Brain (organoid and tissue), 16 donors: ENCODE measurements at places on chromosomes 12 and 14. TPM values are rescaled to one million over a fixed set of nuclear protein-coding genes. Genes with fewer than 3 reads are reported as not detected.

NFKBIA gene
- polyA plus RNA-seq, result 50.4 TPM

SLC25A47 gene
- polyA plus RNA-seq, result 0.27 TPM

CD163L1 gene
- 2.3 TPM for polyA plus RNA-seq

STYK1 gene
- polyA plus RNA-seq, result 0.17 TPM

DNA sequence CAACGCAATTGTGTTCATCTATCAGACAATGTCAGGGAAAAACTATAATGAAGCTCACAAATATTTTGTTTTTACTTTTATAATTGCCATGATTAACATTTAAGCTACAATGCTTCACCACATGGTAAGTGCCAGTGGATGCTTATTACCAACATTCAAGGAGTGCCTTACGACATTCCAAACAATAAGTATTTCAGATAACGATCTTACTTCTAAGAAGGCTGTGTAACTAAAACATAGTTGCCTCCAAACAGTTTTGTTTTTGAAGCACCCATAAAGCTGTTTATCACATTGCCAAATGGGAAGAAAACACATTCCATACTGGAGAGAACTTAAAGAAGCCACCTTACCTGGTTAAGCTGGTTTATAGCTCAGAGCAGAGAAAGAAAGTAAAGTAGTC lies 78.8 kb downstream of the RPS6KA5 start:
- no peak for DNase-seq

DNA sequence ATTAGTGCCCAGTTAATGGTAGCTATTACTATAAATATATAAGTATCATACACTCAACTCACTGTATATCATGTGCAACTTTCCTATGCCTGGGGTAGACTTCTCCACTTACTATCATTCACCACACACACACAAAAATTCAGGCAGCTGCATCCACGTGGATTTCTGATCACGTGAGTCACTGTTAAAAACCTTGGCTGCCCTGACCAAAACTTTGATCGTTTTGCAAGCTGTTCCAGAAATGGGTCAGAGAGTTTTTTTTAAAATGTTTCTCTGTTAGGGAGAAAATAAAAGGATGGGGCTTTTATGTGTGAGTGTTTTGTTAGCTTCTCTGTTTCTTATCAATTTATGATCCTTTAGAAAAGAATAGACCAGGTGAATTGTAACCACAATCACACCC lies 198.2 kb upstream of the CNOT2 start:
- DNase-seq, result no peak

GRCh38 chr12:117026343-117026742 lies 72.9 kb downstream of the TESC start:
- no peak for DNase-seq

- no peak for DNase-seq
Observed at GRCh38 chr14:106556665-106557289, 1030.4 kb downstream of the TMEM121 start.

DNA sequence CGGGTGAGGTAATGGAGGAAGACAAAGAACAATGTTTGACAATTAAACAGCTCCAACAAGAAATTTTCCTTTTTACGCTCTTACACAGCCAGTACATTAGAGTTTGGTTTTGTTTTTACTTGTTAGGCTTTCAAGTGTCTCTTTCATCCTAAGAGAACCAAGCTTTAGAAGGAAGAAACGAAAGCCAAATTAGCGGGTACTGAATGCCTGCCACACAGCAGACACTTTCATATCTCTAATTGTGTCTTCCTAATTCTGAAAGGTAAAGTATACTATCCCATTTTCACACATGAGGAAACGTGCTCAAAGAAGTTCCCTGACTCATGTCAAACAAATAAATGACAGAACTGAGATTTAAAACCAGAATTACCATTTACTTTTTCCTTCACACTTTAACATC lies 65.0 kb downstream of the CDK17 start:
- no peak for DNase-seq

- DNase-seq, result no peak
Observed at GRCh38 chr12:80032946-80033345, 66.4 kb upstream of the OTOGL start.

- DNase-seq, result no peak
Observed at GRCh38 chr12:8036346-8036745, 3.8 kb downstream of the FOXJ2 start.

DNA sequence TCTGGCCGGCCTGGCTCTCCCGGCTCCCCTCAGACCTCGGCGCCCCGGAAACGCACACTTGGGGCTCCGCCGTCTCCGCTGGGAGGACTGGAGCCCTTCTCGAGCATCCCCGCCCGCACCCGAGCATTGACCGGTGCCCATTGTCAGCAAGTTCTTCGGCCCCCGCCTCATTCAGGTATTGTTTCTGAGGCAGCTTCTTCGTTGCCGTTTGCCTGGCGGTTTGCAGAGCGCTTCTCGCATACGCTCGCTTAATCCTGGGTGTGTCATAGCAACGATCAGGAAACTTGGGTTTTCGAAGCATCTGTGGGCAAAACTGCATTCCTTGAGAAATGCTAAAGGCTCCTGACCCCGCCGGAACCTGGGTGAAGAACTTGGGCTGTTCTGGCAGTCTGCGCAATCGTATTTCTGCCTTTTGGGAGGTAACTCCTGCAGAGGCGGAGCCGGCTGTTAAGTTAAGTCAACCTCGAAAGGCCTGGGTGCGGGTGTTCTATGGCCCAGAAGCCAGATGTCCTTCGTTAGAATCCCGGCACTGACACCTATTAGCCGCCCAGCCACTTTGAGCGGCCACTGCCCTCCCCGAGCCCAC lies 518 bp downstream of the GSKIP start:
- peak; percentile 17 for DNase-seq

- DNase-seq, result peak; percentile 54
Observed at GRCh38 chr12:125310461-125310860, 245.2 kb downstream of the AACS start.

DNA sequence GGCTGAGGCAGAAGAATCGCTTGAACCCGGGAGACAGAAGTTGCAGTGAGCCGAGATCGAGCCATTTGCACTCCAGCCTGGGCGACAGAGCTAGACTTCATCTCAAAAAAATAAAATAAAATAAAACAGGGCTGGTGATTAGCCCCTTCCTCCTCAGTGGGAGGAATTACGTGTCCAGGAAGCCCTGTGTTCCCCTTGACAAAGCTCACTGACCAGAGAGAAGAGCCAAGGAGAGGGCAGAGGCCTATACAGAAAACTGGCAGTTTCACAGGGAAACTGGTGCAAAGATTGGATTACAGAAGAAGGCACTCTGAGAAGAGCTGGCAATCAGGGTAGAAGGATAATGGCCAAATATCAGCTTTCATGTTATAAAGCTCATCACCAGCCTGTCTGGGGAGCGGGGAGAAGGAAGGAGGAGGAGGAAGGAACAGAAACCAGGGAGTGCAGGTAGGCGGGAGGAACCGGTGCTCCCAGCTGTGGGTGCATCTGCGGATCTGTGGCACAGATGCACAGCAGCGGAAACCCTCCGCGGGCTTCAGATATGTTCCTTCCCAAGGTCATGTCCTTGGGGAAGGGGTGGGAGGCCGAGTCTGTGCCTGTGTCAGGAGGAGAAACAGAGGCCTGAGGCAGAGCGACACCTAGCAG lies 6.7 kb downstream of the RAB15 start:
- DNase-seq, result no peak

DNA sequence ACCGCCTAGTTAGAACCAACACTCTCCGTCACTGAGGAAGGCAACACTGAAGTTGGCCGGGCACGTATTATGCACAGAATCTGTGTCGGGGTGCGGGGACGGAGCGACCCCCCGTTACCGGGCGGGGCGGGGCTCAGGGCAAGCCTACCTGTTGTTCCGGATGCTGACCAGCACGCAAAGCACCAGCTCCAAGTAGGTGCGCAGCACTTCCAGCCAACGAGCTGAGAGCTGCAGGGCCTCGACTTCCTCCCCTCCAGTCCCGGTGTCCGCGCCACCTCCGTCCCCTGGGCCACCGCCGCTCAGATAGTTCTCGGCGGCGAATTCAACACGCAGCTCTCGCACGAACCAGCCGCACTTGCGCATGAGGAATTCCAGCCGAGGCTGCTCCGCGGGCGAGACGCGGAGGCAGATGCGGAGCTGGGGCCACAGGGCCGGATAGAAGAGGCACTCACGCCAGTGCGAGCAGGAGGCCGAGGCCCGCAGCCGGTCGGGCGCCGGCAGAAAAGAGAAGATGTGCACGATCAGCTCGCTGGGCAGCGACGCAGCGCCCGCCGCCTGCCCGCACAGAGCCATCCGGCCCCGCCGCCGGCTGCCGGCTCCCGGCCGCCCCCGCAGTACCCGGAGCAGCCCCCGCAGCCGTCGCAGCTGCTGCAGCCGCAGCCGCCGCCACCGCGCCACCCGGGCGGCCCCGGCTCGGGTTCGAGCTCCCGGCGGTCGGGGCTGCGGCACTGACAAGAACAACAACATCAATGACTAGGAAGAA lies 636 bp downstream of the FBXO33 start:
- DNase-seq, result peak; percentile 40

DNA sequence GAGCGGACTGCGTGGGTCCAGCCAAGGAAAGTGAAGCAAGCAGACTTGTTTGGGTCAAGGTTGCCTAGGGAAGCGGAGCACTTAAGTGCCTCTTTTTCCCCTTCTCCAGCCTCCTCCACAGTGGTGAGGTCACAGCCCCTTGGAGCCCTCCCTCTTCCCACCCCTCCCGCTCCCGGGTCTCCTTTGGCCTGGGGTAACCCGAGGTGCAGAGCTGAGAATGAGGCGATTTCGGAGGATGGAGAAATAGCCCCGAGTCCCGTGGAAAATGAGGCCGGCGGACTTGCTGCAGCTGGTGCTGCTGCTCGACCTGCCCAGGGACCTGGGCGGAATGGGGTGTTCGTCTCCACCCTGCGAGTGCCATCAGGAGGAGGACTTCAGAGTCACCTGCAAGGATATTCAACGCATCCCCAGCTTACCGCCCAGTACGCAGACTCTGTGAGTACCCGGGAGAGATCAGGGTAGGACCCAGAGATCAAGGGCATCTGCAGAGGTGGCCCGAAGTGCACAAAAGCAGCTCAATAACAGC lies at the start of gene TSHR:
Gene TSHR (plus strand): TSS at position 206 of the 526 bp plus-strand sequence. CDS start 60 bp downstream, at position 266.
- DNase-seq, result no peak

GRCh38 chr12:42583016-42583415 lies 6.5 kb downstream of the PRICKLE1 start:
- DNase-seq, result no peak
